Suppressor macrophage treated with lipopolysaccharide for 1 hour (primary cell): ENCODE measurements at places on chromosomes 6 and 20.
A peak's percentile ranks its signal among the peaks of the same experiment; 100 is the strongest.

- DNase-seq: no peak
Observed at GRCh38 chr6:87099472-87099871, 4.6 kb upstream of the CGA start.

DNA sequence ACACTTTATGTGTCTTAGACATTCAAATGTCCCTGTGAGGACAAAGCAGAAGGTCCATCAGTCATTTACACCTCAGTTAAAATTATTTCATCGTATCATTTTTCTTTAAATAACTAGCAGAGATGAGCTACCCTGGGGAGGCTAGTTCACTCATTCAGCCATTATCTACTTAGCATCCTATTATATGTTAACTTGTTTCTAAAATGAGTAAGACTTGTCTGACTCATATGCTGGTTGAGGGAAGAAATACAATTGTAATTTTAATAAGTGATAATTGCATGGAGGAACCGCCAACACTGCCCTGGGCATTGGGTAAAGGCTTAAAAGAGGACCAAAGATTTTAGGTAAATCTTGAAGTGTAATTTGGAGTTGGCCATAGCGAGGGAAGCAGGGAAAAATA is 12.4 kb upstream of the PTPRK start:
- no peak for DNase-seq

- no peak for DNase-seq
Observed at GRCh38 chr6:16658348-16659034, 102.8 kb downstream of the ATXN1 start.

DNA sequence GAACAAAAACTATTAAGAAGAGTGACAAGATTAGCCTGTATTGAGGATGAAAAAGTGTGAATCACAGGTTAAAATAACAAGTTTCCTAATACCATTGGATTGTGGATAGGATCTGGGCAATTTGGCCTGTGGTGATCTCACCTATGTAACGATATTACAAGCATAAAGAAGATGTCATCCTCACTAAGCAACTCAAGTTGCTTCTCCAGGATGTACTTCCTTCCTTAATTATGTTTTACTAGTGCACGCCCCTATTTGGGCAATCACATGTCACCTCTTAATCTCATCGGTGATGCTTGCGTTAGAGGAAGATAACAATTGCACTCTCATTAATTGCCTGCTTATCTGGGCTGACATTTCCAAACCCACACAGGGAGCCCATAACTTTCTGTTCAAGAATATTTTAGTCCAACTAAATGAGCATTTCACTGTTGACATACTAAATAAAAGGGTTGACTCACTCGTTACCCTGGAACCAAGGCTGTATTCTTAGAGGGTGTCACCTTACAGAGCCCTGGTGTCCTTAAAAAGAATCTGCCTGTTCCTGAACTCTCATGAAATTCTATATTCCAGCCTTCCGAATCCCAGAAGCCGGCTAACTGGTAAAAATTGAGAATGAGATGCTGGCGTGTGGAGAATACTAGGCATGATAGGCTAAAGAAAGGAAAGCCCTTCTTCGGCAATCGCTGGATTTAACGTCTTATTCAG is 88.2 kb upstream of the ATXN1 start:
- DNase-seq: peak; percentile 31

GRCh38 chr20:45863543-45864470 is 6.4 kb downstream of the ZSWIM3 start:
- DNase-seq: no peak
